KBM-7 (cell line): ENCODE measurements at places on chromosomes 4 and X.

DNA sequence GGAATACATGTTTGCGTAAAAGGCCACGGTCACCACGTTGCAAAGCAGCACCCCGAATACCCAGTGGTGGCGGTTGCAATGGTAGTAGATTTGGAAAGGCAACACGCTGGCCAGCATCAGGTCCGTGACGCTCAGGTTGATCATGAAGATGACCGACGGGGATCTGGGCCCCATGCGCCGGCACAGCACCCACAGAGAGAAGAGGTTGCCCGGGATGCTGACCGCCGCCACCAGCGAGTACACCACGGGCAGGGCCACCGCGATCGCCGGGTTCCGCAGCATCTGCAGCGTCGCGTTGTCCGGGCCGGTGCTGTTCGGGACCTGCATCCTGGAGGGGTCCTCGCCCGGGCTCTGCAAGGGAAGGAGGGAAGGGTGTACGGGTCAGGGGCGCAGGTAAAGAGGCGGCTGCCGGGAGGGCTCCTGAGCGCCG is 13.5 kb upstream of the ASMTL start:
- no peak for DNase-seq

DNA sequence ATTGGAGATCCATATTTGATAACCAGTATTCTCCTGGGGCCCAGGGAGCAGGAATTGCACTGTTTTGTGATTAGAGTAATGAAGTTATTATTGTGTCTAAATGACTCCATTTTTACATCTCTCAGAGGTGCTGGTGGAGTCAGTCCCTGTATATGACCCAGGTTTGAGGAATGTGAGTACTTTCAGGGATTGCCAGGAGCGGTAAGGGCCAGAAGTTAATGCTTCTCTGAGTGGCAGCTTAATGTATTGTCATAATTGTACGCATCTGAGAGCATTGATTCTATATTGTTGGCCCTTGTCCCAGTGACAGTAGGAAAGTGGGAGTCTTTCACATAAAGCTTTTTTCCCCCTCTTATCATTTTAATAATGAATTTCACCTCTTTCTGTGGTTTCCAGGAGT is 146.2 kb downstream of the GATB start:
- DNase-seq = no peak

GRCh38 chr4:122450847-122451246 is 5.7 kb downstream of the IL2 start:
- DNase-seq = peak; percentile 12

- no peak for DNase-seq
Measured at GRCh38 chr4:61933527-61933926, 733.4 kb downstream of the ADGRL3 start.
